ENCODE measurements at places on chromosomes 5 and 9. TPM values are rescaled to one million over a fixed set of nuclear protein-coding genes. Genes with fewer than 3 reads are reported as not detected.

Gene PLK2
- 42.8 TPM for total RNA-seq

GRCh38 chr5:162672061-162672460, 604.5 kb downstream of the GABRG2 start:
- DNase-seq, result no peak

DNA sequence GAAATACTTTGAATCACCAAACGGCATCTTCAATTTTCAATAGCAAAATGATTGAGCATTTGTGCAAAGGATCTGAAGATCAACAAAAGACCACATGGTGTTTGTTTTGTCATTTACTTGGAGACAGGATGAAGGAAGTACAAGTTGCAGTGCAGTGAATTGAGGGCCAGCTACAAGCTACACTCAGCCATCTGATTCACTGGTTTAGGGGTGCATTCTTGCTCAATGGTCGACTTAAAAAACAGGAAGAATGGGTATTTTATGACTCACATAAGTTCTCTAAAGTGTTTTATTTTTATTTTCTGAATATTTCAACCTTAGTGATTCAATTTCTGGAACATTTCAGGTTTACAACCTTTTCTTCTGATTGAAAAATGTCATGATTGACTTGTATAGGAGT, 412.1 kb upstream of the ADAMTSL1 start:
- DNase-seq, result no peak

Gene ARL10
- 32.4 TPM for total RNA-seq

DNA sequence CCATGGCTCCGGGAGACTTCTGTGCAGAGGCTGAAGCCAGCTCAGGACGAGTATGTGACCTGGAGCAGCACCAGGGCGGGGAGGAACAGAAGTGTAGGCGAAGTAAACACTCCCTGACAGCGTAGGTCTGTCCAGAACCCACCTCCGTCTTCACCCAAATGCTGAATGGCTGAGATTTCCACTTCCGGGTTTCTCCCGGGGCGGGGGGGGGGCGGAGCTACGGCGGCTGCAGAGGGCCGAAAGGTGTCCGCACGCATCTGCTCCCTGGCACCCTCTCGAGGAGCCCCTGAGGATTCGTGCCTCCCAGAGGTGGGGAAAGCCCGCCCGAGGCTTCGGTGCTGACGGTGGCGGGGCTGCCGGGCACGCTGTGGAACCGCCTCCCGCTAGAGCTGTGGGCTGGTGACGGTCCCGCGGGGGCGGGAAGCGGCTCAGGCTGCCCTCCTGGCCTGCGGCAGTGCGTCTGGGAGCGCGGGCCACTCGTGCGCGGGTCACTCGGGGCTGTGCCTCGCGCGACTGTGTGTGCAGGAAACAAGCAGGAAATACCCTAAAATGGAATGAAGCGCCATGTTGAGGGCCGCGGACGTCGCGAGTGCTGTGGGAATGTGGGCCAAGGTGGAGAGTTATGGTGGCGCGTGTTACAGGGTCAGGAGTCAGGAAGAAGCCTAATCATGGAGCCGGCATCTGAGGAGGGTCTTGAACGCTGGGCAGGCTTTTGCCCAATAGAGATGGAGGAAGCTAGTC, 1425.4 kb downstream of the FOXD4L5 start:
- DNase-seq, result peak; percentile 77

Gene EPB41L4B
- 1.3 TPM for total RNA-seq

Gene OR1Q1
- not detected for total RNA-seq

Gene SPINK7
- total RNA-seq, result not detected

- DNase-seq, result no peak
Measured at GRCh38 chr5:169164481-169164925, 136.4 kb downstream of the SLIT3 start.

Gene RMRP
- 14,949 TPM for total RNA-seq

- no peak for DNase-seq
Measured at GRCh38 chr5:136594416-136594815, 229.1 kb upstream of the TRPC7 start.

GRCh38 chr9:136401173-136401922, 1.4 kb upstream of the SNAPC4 start:
- DNase-seq, result no peak
